Peyer's patch (tissue), 4 donors: ENCODE measurements at places on chromosomes 12 and 14. TPM values are rescaled to one million over a fixed set of nuclear protein-coding genes. Genes with fewer than 3 reads are reported as not detected.

DNA sequence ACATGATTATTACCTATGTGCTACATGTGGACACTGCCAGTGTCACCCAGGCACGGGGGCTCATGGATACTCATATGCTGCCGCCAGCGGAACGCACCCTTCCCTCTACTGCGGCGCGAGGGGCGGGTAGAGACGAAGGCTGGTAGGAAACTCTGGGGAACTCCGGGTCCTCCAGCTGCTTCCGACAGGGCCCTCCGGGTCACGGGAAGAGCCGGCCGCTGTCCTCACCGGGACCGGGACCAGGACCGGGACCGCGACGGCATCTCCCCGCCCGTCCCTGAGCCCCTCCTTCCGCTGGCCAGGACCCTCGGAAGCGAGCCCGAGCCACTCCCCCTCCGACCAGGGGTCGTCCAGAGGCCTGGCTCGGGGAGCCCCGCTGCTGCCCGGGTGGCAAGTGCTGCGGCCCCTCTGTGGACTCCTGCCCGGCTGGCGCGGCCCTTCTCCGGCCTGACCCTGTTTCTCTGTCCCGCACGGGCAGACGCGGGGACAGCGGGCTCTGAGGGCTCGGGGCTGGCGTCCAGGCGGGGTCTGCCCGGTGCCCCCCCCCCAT lies 209.6 kb downstream of the ADGRD1 start:
- H3K27ac ChIP-seq = no peak overlapping the region
- no peaks in the 10 kb centered on the region for H3K27me3 ChIP-seq

GRCh38 chr14:32012062-32012461 lies 65.0 kb upstream of the ARHGAP5 start:
- no peak overlapping the region for H3K4me3 ChIP-seq
- DNase-seq = no peak
- H3K27me3 ChIP-seq = no peaks in the 10 kb centered on the region
- H3K4me1 ChIP-seq = no peaks in the 10 kb centered on the region
- no peaks in the 10 kb centered on the region for H3K36me3 ChIP-seq
- no peak overlapping the region for H3K27ac ChIP-seq

GRCh38 chr12:10960211-10960610 lies 21.1 kb upstream of the TAS2R14 start:
- no peaks in the 10 kb centered on the region for H3K36me3 ChIP-seq
- no peak overlapping the region for H3K4me3 ChIP-seq
- no peaks in the 10 kb centered on the region for H3K4me1 ChIP-seq
- no peak for DNase-seq
- H3K27me3 ChIP-seq = no peaks in the 10 kb centered on the region
- H3K27ac ChIP-seq = no peak overlapping the region

The PMCH gene
- total RNA-seq = not detected

The KRT86 gene
- not detected for total RNA-seq

The C14orf180 gene
- total RNA-seq = not detected
